ENCODE measurements at places on chromosomes 1 and 21. TPM values are rescaled to one million over a fixed set of nuclear protein-coding genes. Genes with fewer than 3 reads are reported as not detected.

- no peaks in the 10 kb centered on the region for H3K27me3 ChIP-seq
- no peaks in the 10 kb centered on the region for H3K4me1 ChIP-seq
- DNase-seq: no peak
- no peak overlapping the region for H3K27ac ChIP-seq
These were observed 68.0 kb downstream of the SMYD2 start for GRCh38 chr1:214349008-214349407.

DNA sequence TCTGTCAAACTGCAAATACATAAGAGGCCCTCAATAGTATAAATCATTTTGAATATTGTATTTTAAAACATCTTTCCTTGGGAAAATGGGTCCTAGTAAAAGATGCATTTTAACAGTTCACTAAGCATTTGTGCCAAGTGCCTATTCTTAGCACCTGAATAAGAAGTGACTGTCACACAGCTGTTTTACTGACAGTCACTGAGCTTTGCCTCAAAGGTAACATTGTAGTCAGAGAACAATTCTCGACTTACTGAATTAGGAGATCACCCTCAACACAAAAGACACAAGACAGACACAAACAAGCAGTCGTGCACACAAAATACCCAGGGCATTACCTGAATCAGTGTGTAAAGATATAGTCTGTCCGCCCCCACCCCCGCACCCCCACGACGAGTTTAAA lies 408 bp downstream of the ESRRG start:
- H3K4me1 ChIP-seq: no peaks in the 10 kb centered on the region
- no peaks in the 10 kb centered on the region for H3K27me3 ChIP-seq
- H3K27ac ChIP-seq: no peak overlapping the region
- no peak overlapping the region for H3K4me3 ChIP-seq
- DNase-seq: no peak
- H3K36me3 ChIP-seq: no peaks in the 10 kb centered on the region

- H3K4me3 ChIP-seq: peak overlapping the region; percentile 54
- no peak overlapping the region for H3K27ac ChIP-seq
- H3K27me3 ChIP-seq: peaks cover 8% of the 10 kb centered on the region
- no peak for DNase-seq
- no peaks in the 10 kb centered on the region for H3K36me3 ChIP-seq
- peaks cover 7% of the 10 kb centered on the region for H3K4me1 ChIP-seq
These were observed 543 bp upstream of the MARK1 start for GRCh38 chr1:220527279-220527907.

- H3K36me3 ChIP-seq: no peaks in the 10 kb centered on the region
- no peak overlapping the region for H3K27ac ChIP-seq
- H3K27me3 ChIP-seq: no peaks in the 10 kb centered on the region
- no peak overlapping the region for H3K4me3 ChIP-seq
These were observed 241.5 kb downstream of the LTN1 start for GRCh38 chr21:28751176-28751575.

DNA sequence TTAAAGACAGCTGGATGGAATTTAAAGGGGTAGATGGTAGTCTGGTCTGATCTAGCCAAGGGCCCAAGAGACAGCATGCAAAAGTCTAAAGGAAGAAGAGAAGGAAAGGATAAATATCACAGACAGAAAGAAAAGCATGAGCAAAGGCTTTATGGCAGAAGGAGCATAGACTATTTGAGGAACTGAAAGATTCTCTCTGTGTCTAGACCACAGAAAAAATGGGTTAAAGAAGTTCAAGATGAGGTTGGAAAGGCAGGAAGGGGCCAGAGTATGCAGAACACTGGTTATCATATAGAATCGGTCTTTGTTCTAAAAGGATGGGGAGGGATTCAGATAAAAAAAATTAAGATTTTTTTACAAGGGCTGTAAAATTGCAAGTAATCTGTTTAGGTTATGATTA lies 136.8 kb upstream of the SGIP1 start:
- H3K36me3 ChIP-seq: no peaks in the 10 kb centered on the region
- H3K4me1 ChIP-seq: peaks cover 19% of the 10 kb centered on the region
- no peak overlapping the region for H3K27ac ChIP-seq

- no peak overlapping the region for H3K27ac ChIP-seq
- no peaks in the 10 kb centered on the region for H3K36me3 ChIP-seq
- H3K4me1 ChIP-seq: no peaks in the 10 kb centered on the region
- H3K4me3 ChIP-seq: peak overlapping the region; percentile 50
- DNase-seq: no peak
These were observed 611 bp downstream of the HSPG2 start for GRCh38 chr1:21936366-21937031.

The LENEP gene
- total RNA-seq: not detected

The ANKRD45 gene
- not detected for total RNA-seq

- no peak overlapping the region for H3K27ac ChIP-seq
- no peaks in the 10 kb centered on the region for H3K27me3 ChIP-seq
- H3K36me3 ChIP-seq: peaks cover 45% of the 10 kb centered on the region
- DNase-seq: no peak
These were observed 12.2 kb upstream of the AXDND1 start for GRCh38 chr1:179353546-179353945.
